ENCODE measurements at places on chromosomes 1 and 21. TPM values are rescaled to one million over a fixed set of nuclear protein-coding genes. Genes with fewer than 3 reads are reported as not detected.

ADAM30 gene
- total RNA-seq, result not detected

OR10X1 gene
- total RNA-seq, result not detected

HES5 gene
- 1.5 TPM for total RNA-seq

HEYL gene
- total RNA-seq, result 10.4 TPM

F13B gene
- total RNA-seq, result not detected

OR10K2 gene
- not detected for total RNA-seq

DNA sequence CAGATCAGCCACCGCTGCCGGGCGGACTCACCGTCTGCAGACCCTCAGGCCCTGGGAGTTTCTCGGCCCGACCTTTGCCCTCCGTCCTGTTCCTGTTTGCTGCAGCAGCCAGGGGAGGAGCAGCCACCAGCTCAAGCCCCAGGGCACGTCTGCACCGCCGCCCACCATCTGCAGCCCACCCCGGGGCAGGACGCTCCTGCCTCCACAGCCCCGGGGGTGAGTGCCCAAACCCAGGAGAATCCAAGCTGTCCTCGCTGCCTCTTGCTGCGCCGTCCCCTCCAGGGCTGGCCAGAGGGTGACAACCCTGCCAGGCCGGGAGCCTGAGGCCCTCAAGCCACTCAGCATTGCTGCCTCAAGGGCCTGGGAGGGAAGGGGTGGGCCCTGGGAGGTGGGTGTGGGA, 1.2 kb upstream of the SLC25A34 start:
- peak overlapping the region; percentile 53 for H3K27ac ChIP-seq
- no peak overlapping the region for H3K4me3 ChIP-seq
- peak; percentile 63 for DNase-seq
- peaks cover 18% of the 10 kb centered on the region for H3K4me1 ChIP-seq
- no peaks in the 10 kb centered on the region for H3K27me3 ChIP-seq

- no peak overlapping the region for H3K4me3 ChIP-seq
- H3K36me3 ChIP-seq, result peaks cover 4% of the 10 kb centered on the region
- H3K4me1 ChIP-seq, result no peaks in the 10 kb centered on the region
- no peak overlapping the region for H3K27ac ChIP-seq
- H3K27me3 ChIP-seq, result no peaks in the 10 kb centered on the region
- no peak for DNase-seq
These were observed 30.3 kb downstream of the MAP3K21 start for GRCh38 chr1:233357595-233358397.

DNA sequence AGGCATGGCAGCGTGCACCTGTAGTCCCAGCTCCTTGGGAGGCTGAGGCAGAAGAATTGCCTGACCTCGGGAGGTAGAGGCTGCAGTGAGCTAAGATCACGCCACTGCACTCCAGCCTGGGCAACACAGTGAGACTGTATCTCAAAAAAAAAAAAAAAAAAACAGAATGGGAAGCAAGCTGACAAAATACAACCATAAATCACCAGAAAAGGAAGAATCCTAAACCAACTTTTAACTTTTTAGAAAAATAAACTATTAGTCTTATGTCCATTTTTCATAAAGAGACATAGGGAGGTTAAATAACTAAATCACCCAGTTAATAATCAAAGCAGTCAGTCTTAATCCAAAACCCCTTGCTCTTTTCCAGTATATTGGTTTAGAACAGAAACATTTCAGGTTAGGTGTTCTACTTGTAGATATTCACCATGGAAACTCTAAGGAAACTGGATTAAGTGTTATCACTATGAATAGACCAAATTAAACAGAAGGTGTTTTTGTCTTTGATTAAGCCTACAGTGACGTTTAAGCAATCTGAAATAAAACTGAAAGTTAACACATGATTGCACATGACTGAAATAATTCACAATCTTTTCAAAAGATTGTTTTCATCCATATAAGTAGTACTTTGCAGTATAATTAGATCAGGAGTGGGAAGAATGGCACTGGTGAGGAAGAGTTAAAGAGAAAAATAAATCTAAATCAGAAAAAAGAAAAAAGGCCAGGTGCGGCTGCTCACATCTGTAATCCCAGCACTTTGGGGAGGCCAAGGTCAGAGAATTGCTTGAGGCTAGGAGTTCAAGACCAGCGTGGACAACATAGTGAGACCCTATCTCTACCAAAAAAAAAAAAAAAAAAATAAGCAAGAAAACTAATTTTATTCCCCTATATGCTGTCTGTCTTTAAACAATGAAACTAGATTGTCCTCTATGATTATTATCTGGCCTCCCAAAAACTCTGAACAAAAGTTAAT, 9.6 kb downstream of the CDC42BPA start:
- H3K27me3 ChIP-seq, result no peaks in the 10 kb centered on the region
- H3K4me3 ChIP-seq, result no peak overlapping the region
- no peak overlapping the region for H3K27ac ChIP-seq
- no peaks in the 10 kb centered on the region for H3K36me3 ChIP-seq
- no peak for DNase-seq

GRCh38 chr1:175126347-175126746, 58.7 kb downstream of the TNN start:
- H3K27me3 ChIP-seq, result no peaks in the 10 kb centered on the region
- no peak overlapping the region for H3K4me3 ChIP-seq
- no peaks in the 10 kb centered on the region for H3K36me3 ChIP-seq
- no peak for DNase-seq

DNA sequence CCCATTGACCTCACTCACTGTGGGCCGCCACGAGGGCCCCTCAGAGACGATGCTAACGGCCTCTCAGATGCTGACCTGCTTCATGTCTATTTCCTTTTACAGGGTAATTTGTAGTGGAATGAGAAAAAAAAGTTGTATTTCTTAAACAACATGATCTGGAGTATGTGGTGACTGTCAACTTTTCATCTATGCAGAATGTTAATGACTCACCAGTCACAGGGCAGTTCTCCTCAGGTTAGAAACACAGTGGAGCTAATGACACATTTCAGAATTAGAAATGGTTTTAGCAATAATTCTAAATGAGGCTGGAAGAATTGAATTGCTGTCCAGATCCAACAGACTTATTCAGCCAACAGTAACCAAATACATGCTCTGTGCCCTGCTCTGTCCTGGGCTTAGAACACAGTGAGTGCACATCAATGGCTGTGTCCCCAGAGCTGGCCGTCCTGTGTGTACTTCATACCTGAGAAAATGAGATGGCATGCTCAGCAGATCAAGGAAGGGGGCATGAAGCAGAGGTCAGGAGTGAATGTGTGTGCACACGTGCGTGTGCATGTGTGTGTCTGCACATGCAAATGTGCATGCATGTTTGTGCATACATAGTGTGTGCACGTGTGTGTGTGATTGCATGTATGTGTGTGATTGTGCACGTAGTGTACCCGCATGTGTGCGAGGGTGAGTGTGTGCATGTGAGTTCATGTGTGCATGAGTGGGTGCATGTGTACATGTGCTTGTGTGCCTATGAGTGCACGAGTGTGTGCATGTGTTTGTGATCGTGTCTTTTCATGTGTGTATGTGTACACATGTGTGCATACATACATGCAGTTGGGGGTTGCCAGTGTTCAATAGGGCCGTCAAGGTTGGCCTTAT, 145.3 kb downstream of the PCBP3 start:
- no peak for DNase-seq
- no peaks in the 10 kb centered on the region for H3K36me3 ChIP-seq
- H3K4me1 ChIP-seq, result no peaks in the 10 kb centered on the region
- no peaks in the 10 kb centered on the region for H3K27me3 ChIP-seq
- no peak overlapping the region for H3K4me3 ChIP-seq

DNA sequence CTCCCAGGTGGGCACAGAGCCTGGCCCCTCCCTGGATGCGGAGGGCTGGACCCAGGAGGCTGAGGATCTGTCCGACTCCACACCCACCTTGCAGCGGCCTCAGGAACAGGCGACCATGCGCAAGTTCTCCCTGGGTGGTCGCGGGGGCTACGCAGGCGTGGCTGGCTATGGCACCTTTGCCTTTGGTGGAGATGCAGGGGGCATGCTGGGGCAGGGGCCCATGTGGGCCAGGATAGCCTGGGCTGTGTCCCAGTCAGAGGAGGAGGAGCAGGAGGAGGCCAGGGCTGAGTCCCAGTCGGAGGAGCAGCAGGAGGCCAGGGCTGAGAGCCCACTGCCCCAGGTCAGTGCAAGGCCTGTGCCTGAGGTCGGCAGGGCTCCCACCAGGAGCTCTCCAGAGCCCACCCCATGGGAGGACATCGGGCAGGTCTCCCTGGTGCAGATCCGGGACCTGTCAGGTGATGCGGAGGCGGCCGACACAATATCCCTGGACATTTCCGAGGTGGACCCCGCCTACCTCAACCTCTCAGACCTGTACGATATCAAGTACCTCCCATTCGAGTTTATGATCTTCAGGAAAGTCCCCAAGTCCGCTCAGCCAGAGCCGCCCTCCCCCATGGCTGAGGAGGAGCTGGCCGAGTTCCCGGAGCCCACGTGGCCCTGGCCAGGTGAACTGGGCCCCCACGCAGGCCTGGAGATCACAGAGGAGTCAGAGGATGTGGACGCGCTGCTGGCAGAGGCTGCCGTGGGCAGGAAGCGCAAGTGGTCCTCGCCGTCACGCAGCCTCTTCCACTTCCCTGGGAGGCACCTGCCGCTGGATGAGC, 34.2 kb downstream of the TRIM11 start:
- no peak overlapping the region for H3K4me3 ChIP-seq
- H3K36me3 ChIP-seq, result no peaks in the 10 kb centered on the region
- H3K27me3 ChIP-seq, result no peaks in the 10 kb centered on the region
- H3K27ac ChIP-seq, result no peak overlapping the region
- no peaks in the 10 kb centered on the region for H3K4me1 ChIP-seq

DNA sequence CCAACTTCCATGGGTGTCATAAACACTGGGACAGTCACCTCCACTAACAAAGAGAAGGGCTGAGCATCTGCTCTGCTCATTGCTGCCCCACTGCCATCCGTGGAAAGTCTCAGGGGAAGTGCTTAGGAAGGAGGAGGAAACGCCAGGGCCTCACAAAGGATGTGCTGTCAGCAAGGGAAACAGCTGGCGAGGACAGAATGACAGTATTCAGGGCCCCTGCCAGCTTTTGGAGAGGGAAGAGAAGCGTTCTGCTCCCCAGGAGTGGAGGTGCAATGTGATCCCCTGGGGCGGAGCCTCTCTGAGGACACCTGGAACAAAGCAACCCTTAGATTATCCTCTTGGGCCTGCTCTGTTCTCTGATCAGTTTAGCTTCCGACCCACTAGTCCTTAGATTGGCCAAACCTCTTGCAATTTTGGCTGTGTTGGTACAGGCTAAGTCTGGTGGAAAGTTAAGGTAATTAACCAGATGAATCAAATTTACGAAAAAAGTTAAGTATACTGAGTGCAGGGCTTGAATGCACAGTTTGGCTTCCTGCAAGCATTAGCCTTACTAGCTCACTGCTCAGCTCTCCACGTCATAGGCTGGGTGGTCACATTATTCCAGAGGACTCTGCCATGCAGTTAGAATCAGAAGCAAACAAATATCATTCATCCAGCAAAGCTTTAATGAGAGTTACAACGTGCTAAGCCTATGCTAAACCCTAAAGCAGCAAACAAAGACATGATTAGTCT, 170.2 kb upstream of the NFIA start:
- H3K27ac ChIP-seq, result no peak overlapping the region
- no peaks in the 10 kb centered on the region for H3K4me1 ChIP-seq
- no peaks in the 10 kb centered on the region for H3K36me3 ChIP-seq
- H3K27me3 ChIP-seq, result no peaks in the 10 kb centered on the region
- H3K4me3 ChIP-seq, result no peak overlapping the region

DNA sequence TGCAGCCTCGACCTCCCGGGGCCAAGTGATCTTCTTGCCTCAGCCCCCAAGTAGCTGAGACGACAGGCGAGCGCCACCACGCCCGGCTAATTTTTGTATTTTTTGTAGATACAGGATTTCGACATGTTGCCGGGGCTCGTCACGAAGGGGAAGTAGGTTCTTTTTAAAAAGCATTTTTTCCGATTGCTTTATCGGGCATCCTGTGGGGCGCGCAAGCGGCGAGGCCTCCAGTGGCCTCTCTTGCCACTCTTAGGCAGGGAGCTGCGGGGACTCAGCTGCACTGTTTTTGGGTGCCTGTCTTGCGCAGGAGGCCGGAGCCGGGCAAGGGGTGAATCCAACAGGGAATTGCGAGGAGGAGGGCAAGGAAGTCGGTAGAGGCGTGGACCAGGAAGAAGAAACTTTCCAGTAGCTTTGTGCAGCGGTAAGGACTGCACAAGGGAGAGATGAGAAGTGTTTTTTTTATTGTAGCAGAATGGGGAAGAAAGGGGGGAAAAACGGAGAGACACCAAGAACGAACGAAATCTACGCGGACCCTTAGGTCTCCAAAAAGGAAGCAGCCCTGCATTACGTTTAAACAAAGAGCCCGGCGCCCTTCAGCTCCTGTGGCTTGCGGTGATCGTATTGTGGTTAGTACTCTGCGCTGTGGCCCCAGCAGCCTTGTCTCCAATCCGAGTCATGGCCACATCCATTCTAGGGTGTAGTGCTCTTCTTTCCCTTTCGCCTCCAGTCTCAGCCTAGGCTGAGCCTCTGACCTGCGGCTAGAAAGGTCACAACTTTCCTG, 164.8 kb downstream of the PPIAL4G start:
- H3K27ac ChIP-seq, result peak overlapping the region; percentile 75
- H3K4me1 ChIP-seq, result no peaks in the 10 kb centered on the region
- peak overlapping the region; percentile 46 for H3K4me3 ChIP-seq
- peak; percentile 73 for DNase-seq
- H3K36me3 ChIP-seq, result no peaks in the 10 kb centered on the region

DNA sequence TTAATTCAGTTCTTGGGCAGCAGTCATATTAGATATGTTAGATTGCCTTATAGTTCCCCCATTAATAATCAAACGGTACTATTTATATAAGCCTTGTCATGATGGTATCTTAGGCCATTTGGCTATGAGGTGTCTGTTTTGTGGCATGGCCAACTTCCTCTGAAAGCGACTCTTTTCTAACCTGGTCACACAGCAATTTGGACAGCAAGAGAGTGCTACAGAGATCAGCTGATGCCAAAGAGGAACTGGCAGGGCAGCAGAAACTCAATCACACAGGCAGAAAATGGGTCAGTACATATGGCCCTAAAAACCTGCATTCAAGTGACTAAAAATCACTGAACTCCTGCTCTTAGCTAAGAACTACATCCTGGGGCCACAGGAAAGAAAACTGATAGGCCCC, 13.4 kb upstream of the MUTYH start:
- H3K4me1 ChIP-seq, result peaks cover 8% of the 10 kb centered on the region
- no peaks in the 10 kb centered on the region for H3K36me3 ChIP-seq
- DNase-seq, result no peak
- H3K27ac ChIP-seq, result no peak overlapping the region

GRCh38 chr1:92424381-92424780, 62.3 kb downstream of the GFI1 start:
- no peaks in the 10 kb centered on the region for H3K4me1 ChIP-seq
- DNase-seq, result no peak
- H3K36me3 ChIP-seq, result no peaks in the 10 kb centered on the region

GRCh38 chr1:202625416-202626360, 84.6 kb downstream of the SYT2 start:
- no peaks in the 10 kb centered on the region for H3K36me3 ChIP-seq
- no peak overlapping the region for H3K27ac ChIP-seq
- peak; percentile 77 for DNase-seq
- peaks cover 30% of the 10 kb centered on the region for H3K27me3 ChIP-seq

- H3K27me3 ChIP-seq, result no peaks in the 10 kb centered on the region
- no peaks in the 10 kb centered on the region for H3K36me3 ChIP-seq
- H3K27ac ChIP-seq, result no peak overlapping the region
- DNase-seq, result no peak
These were observed 9.7 kb upstream of the AADACL4 start for GRCh38 chr1:12634156-12634555.

Measured in lower lobe of right lung (tissue), 2 donors.